Sciatic nerve (tissue), 2 donors: ENCODE measurements at places on chromosomes 7 and 10. TPM values are rescaled to one million over a fixed set of nuclear protein-coding genes. Genes with fewer than 3 reads are reported as not detected.

DNA sequence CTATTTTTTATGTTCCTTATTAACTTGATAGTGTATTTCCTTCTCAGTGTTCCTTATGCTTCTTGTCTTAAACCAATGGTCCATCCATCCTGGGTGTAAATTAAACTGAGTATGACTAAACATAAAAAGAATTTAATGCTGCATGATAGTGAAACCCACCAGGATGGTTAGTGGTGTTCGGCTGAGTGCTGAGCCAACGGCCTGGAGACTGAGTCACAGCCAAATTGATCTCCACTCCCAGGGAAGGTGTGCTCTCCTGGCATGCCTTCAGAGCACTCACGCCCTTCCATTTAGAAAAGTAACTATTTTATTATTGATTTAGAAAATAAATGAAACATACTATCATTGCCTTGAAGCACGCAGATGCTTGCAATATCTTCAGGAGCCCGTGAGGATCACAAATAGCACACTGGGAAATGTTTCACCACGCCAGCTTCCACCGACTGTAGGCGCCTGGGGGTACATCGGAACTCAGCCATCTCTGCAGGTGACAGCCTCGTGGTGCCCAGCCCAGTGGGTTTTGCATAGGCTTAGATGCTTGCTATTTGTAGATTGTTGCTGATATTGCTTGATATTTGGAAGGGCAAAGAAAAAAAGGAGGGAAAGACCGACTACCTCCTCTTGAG, 40.0 kb upstream of the LOXL4 start:
- no peak for DNase-seq

- peak; percentile 62 for DNase-seq
Measured at GRCh38 chr7:107725138-107725740, 18.7 kb upstream of the CBLL1 start.

GRCh38 chr10:58013406-58013805, 254.3 kb downstream of the IPMK start:
- no peak for DNase-seq

The EN2 gene
- not detected for total RNA-seq

DNA sequence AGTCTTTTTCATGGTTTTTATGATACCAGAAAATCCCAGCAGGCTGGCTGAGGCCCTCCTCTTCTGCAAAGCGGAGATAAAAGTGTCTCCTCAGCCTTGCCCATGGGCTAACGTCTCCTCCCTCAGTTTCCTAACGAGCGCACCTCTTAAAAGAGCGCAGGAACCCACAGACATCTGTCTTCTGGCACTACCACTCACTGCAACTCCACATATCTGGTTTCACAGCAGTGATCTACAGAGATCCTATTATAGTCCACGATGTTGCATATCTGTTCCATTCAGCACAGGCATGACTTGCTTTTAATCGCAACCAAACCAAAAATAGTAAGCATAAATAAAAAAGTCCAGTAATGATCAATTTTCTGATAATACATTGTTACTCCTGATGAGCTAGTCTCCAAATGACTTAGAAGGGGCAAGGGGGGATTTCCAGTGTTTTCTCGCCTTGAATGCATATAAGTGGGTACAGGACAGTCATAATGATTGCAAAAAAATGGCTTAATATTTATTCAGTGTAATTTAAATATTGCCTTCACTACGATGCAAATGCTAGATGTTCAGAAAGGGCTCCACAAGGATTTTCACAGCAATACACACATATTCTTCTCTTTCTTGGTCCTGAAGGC, 20.9 kb downstream of the ANKRD22 start:
- no peak for DNase-seq

GRCh38 chr7:4001742-4002141, 680.4 kb upstream of the FOXK1 start:
- DNase-seq = no peak

GRCh38 chr10:20858292-20859124, 38.6 kb downstream of the NEBL start:
- DNase-seq = no peak
